LNCaP clone FGC (cell line): ENCODE measurements at places on chromosomes 2 and 18.
A peak's percentile ranks its signal among the peaks of the same experiment; 100 is the strongest.

- DNase-seq, result no peak
Measured at GRCh38 chr2:154324601-154325000, 373.9 kb upstream of the KCNJ3 start.

DNA sequence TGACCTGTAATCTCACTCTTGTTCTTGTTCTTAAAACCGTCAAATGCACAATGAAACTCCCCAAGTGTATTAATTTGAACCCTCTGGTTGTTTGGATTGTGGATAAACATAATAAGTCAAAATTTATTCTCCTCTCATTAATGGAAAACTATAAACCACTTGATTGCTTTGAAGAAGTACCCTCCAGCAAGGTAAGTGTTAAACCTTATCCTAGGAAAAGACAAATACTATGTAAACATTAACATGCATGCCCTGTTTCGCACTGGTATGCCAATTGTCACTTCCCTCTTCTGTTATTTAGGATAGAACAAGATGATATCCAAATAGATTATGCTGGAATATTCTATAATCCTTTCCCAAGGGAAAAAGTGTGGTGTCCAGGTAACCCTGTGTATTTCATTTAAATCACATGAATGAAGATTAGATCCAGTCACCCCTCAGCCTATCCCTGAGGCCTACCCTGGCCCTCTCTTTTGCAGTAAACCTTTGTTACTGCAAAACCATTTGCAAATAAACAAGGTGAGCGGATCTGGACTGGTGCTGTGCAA is 1.3 kb downstream of the ADI1 start:
- DNase-seq, result no peak

DNA sequence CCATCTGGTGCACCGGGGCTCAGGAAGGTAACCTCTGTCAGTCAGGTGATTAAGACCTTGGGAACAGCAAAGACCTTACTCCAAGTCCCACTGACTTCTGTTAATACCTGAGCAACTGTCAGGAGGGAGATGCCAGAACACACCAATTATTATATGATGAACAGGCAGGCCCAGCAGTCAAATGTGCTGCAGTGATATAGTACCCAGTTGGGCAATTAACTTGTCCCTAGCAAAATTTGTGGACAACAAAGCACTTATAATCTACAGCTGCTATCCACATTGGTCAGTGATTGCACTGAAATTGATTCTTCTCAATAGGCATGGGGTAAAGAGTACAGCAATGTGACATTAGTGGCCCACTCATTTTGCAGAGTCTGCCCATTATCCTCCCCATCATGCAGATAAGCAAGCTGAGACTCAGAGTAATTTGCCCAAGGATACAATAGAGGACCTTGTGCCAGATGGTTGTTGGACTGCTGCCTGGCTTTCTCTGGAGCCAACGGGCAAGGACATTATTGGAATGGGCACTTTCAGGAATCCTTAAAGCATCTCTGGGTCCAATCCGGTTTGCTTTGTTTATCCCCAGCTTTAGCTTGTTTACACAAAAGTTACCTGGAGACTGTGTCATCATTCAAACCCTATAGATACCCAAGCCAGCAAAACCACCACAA is 147.6 kb downstream of the CCBE1 start:
- DNase-seq, result peak; percentile 96

- no peak for DNase-seq
Measured at GRCh38 chr18:24228667-24229041, 89.8 kb downstream of the CABYR start.

- no peak for DNase-seq
Measured at GRCh38 chr2:208097313-208097712, 27.0 kb downstream of the CRYGD start.

DNA sequence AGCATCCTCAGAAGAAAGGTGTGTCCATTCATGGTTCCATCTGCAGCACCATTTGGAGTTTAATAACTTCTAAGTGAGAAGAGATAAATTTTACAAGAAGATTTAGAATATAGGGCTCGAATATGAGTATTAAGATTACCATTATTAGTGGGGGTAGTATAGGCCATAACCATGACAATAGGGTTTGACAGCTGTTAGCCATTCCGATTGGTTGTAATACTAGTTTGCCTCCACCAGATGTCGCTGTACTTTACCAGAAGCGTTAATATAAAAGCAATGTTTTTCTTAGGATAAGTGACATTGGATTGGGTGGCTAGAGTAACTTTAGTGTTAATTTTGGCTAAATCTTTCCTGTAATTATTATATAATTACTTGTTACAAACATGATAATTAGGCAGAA is 107.5 kb upstream of the SRD5A2 start:
- no peak for DNase-seq

DNA sequence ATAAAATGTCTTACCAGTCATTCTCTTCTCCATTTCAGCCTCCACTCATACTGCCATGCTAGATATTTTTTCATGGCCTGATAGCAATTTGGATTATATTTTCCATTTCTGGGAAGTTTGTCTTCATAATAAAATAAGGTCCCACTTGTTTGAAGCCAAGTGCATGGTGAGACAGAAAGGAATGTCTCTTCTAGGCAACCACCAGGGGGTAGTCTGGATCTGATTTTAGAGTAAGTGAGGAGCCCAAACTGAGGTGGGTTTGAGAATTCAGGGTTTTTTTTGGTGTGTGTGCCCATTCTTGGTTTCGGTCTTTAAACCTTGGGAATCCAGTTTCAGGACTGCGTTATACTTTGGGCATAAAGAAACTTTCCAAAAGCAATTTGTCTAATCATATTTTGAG is 315.5 kb downstream of the RPRM start:
- DNase-seq, result peak; percentile 11

DNA sequence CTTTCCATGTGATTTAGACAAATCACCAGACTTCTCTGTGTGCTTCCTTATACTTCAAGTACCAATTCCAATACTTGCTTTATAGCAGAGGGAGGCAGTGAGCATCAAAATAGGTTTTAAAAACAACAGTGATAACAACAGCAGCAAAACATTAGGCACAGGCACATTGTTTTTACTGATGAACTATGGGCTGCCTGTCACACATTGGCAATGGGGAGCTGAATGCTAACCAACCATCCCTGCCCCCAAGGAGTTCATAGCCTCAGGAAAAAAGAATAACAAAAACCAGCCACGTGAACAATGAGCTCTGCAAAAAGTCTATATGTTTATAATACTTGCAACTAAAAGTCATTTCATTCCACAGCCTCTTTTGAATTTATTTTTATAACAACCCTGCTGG is 287.9 kb upstream of the TRIB2 start:
- DNase-seq, result no peak

GRCh38 chr2:190215620-190216019 is 104.0 kb downstream of the HIBCH start:
- DNase-seq, result no peak

GRCh38 chr18:36041146-36041545 is 26.2 kb downstream of the RPRD1A start:
- no peak for DNase-seq

DNA sequence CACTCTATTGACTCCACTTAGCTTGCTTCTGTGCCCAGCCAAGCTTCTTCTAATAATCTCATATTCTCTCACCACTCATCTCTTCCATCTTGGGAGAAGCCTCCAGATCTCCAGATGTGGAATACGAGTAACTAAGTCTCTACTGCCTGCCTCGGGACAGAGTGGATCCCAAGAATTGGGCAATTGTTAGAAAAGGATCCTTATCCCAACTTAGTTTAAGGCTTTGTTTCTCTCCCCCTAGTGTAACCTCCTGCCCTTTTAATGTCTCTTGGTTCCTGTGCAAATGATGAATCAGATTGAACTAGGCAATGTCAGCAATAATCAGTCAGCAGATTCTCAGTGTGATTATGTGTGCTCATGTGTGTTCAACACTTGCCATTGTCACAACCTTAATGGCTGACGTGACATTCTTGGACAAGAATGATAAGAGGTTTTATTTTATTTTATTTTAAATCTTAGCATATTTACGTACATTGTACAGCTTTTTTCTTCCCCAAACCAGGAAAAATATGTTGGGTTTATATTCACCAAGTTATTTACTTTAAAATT is 59.7 kb downstream of the MYO3B start:
- no peak for DNase-seq

GRCh38 chr18:54958704-54959625 is at the start of gene CCDC68:
CCDC68 (minus strand) TSS chr18:54959461; CDS start chr18:54942791, 16,670 bp downstream.
- DNase-seq, result no peak

DNA sequence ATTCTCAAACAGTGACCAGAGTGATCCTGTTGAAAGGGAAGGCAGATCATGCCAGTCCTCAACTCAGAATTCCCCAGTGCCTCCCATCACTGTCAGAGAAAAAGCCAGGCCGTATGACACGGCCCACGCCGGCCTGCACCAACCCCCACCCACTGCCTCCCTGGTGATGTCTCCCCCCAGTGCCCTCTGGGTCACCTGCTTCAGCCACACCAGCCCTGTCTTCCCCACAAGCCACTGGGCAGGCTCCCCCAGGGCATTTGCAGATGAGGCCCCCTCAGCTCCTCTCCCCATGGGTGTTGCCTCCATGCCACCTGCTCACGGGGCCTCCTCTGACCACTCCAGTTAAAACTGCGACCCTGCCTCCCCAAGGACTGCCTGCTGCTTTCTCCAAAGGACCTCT is 169.8 kb downstream of the SH3RF3 start:
- DNase-seq, result no peak
